ENCODE measurements at places on chromosomes 1 and 21.

DNA sequence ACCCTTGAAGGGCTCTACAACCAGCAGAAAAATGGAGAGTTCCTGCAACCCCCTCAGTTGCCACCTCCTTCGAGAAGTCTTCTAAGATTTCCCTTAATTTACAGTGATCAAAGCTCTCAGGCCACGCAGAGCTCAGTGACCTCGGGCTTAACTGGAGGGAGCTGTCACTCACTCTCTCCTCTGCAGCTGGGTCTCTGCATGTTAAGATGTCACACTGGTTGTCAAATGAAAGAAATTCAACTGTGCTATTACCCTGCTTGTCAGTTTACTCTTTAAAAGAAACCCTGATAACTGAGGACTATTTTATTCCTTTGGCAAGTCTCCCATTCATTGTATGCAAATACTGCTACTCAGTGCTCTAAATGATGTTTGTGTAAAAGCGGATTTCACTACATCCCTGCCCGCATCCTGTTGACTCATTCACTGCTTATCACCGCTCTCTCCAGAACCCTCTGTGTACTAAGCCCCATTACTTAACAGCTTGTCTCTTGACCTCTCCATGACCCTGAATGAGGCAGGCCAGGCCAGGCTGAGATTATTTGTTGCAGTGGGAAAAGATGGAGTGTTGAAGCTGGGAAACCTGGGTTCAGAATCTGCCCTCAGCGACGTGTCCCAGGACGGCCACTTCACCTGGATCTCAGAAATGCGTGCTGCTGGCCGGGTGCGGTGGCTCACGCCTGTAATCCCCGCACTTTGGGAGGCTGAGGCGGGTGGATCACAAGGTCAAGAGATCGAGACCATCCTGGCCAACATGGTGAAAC is 13.7 kb downstream of the DHRS3 start:
- DNase-seq = no peak

GRCh38 chr1:180188684-180189175 is 34.1 kb downstream of the QSOX1 start:
- DNase-seq = no peak

GRCh38 chr1:51957618-51958017 is 32.9 kb downstream of the RAB3B start:
- no peak for DNase-seq

DNA sequence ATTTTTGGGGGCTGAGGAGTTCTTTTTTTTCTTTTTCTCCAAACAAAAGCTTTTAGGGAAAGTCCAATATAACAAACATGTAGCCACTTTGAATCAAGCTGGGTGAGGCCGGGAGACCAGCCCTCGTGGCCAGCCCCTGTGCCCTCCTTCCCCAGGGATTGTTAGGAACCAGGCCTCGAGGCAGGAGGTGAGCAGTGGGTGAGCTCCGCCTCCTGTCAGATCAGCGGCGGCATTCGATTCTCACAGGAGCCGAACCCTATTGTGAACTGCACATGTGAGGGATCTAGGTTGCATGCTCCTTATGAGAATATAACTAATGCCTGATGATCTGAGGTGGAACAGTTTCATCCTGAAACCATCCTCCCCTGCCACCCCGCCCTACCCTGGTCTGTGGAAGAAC is 41.8 kb upstream of the TTC22 start:
- DNase-seq = no peak

- no peak for DNase-seq
Measured at GRCh38 chr1:203478986-203479385, 3.4 kb downstream of the PRELP start.

GRCh38 chr1:160104486-160104885 is 6.1 kb upstream of the IGSF8 start:
- DNase-seq = no peak

DNA sequence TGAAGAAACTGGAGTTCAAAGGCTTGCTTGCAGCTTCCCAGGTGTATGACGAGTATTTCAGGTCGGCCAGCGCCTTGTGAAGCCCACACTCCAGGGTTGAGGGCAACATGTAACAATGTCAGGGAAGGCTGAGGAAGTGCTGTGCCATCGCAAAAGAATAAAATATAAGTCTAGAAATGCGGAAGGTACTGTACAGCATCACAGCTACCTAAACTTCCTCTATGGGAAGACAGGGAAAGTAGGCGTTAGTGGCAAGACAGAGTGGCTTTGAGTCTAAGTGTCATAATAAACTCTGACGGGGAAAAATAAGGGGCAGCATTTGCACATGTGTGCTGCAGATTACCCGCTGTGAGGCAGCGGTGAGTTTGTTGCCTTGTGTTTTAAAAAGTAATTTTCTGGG is 28.9 kb downstream of the DOP1B start:
- DNase-seq = no peak

DNA sequence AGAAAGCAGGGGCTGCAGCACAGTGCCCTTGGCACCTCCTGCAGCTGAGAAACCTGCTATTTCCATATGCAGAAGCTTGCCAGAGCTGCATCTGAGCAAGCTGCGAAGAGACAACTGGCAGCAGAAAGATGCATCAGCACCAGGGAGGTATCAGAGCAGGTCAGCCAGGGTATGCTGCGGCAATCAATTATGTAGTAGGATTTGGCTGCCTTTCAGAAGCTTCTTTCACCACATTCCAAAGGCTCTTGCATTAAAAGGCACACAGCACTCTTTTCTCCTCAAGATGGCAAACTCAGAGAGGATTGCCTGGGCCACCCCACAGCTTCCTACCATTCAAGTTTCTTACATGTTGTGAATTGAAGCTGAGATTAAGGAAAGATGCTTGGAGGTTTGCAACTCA is 47.6 kb upstream of the RAP1A start:
- DNase-seq = no peak

GRCh38 chr1:83692524-83693381 is 306.2 kb downstream of the TTLL7 start:
- DNase-seq = peak; percentile 19

GRCh38 chr1:91777630-91778300 is 108.2 kb downstream of the TGFBR3 start:
- DNase-seq = no peak

GRCh38 chr1:14571810-14572767 is 26.4 kb upstream of the KAZN start:
- peak; percentile 58 for DNase-seq

DNA sequence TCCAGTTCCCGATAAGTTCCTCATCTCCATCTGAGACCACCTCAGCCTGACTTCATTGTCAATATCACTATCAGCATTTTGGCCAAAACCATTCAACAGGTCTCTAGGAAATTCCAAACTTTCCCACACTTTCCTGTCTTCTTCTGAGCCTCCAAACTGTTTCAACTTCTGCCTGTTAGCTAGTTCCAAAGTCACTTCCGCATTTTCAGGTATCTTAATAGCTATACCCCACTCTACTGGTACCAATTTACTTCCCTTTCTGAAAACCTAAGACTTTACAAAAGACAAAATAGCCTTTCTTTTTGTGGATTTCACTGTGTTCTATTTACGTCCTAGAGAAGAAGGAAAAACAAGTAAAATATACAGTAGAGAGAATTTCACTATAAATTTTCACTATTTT is 147.0 kb upstream of the FMN2 start:
- DNase-seq = no peak

DNA sequence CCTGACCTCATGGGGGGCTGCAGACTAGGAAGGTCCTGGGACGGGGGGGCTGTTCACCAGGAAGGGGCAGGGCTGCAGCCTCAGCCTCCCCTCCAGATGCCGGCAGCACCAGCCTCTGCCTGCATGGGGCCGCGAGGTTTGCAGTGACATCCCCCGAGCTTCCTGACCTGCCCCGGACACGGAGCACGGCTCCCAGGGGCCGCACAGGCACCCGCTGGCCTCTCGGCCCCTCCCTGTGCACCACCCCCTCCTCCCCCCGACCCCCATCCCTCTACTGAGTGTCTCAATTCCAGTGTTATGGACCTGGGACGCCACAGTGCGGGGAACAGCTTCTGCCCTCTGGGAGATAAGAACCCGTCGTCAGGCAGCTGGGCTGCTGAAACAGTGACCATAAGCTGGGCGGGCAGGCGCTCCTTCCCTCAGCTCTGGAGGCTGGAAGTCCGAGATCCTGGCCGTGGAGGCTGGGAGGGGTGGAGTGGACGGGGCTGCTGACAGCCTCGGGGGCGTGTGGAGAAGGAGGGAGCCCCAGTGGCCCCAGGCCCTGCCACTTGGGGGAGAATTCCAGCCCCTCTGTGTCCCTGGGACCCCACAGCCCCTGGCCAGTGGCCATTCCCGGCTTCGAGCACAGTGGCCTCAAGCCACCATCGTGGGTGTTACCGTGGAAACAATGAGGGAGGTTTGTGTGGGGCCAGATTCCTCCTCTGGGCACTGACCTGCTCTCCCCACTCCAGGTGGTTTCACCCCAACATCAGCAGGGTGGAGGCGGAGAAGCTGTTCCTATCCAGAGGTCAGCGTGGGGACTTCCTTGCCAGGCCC is 11.6 kb downstream of the RNF223 start:
- DNase-seq = no peak

- no peak for DNase-seq
Measured at GRCh38 chr1:13628711-13629110, 45.1 kb downstream of the PDPN start.

- no peak for DNase-seq
Measured at GRCh38 chr1:64765826-64766225, 21.0 kb downstream of the RAVER2 start.

- no peak for DNase-seq
Measured at GRCh38 chr1:93322349-93322748, 23.4 kb upstream of the DR1 start.

DNA sequence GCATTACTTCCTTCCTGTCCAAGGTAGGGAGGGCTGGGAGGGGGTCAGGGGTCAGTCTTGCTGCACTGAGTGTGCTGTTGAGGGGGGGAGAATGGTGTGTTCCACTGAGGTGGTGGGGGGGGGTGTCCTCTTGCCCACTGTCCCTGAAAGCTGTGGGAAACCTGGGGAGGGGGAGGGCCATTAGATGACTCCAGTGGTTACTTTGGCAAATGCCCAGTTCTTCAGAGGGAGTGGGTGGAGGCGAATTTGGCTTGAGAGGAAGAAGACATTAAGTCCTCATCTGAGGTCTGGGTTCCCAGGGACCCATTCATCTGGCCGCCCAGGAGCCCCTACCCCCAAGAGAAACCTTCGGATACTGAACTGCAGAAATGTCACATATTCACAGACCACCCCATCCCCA is 36.2 kb downstream of the MEF2D start:
- DNase-seq = no peak

- no peak for DNase-seq
Measured at GRCh38 chr1:160093069-160093395, 5.4 kb downstream of the IGSF8 start.

DNA sequence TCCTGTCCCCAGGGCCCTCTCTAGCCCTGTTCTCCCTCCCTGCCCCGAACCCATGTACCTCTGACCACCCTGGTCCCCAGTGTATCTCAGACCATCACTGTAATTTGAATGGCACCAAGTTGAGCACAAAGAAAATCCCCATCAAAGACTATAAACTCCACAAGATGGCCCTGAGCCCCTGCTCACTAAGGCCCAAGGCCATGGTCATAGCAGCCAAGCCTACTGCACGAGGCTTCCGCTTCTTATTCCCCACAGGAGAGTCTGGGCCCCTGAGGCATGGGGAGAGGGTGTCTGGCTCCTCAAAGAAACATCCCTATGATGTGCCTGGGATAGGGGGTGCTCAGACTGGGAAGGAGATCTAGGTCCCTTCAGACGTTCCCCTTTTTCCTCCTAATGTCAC is 4.5 kb downstream of the ZNF683 start:
- no peak for DNase-seq

DNA sequence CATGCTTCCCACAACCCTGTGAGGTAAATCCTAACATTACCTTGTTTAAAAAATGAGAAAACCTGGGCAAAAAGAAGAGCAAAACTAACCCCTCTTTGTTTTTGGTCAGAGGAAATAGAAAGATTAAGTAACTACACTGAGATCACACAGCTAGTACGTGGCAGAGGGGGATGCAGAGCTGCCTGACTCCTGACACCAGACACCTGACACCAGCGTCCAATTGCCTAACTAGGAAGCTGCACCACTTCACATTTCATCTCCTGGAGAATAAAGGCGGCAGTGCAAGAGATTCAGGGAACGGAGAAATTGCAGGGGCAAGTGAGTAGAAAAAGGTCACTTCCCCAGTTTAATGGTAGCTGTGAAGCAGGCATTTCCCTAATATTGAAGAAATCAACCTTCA is 229.3 kb upstream of the PTBP2 start:
- no peak for DNase-seq

GRCh38 chr1:89719502-89720306 is 86.8 kb downstream of the LRRC8C start:
- DNase-seq = no peak

DNA sequence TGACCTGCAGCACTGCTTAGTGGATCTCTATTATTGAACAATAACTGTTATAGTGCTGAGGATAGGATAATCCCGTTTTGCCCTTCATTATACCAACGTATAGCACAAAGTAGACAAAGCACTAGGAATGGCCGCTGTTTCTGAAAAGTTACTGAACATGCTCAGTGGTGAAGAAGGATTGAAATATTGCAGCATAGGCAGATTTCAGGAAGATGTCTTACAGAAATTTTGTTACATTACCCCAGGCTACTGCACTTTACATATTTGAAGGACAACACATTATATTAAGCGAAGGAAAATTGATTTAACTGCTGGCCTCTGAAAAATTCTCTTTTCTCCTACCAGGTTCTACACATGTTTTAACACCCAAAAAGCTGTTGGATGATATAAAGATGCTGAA is 48.5 kb downstream of the AKNAD1 start:
- DNase-seq = no peak

DNA sequence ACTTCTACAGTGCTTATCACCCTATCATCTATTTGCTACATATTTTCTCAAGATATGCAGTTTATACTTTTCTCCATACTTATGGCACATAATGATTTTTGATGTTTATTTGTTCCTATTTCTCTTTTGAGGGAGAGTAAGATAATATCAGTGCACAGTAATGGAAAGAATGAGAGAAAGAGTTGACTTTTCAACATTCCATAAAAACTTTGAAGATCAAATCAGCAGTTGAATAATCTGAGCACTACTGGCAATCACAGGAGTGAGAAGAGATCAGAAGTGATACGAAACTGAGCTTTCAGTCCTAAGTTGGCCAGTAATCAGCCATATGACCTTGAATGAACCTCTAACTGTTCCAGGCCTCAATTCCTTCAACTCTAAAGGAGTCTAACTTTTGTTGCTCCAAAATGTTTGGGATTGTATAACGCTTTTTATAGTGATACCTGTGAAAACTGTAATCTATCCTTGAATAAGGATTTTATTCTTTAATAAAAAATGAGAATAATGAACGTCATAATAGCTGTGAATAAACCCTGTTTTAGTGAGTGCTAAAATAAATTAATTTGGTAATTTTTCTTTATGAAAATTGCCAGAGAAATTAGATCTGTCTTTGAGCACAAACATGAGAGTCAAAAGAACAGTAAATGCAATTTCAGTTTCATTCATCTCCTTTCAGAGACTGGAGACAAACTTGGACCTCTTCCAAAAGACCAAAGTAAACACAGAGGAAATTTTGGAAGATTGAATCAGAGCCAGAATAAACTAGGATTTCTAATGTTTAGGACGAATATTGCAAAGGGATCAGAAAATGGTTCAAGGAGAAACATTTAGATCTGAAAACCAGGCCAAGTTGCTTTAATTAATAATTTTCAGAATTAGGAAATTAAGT is 309.9 kb downstream of the ADGRL2 start:
- DNase-seq = no peak

Measured in anterior cingulate cortex (tissue), 58 donors.